ENCODE measurements at places on chromosomes 3 and 15.

DNA sequence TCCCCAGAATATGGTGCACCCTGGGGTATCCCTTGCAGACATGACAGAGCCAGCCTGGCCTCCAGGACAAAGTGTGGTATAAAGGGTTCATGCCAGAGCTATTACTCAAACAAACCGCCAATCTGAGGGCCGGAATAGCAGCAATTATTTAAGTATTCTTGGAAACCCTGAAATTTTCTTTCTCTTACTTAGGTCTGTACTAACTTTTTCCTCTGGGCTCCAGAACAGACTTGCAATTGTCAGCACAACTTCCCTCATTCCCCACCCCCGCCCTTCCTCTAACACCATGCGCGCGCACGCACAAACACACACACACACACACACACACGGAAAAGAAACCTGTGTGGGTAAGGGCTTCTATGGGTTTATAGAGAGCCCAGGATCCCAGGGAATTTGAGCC is 56.3 kb downstream of the ISG20 start:
- DNase-seq = no peak

DNA sequence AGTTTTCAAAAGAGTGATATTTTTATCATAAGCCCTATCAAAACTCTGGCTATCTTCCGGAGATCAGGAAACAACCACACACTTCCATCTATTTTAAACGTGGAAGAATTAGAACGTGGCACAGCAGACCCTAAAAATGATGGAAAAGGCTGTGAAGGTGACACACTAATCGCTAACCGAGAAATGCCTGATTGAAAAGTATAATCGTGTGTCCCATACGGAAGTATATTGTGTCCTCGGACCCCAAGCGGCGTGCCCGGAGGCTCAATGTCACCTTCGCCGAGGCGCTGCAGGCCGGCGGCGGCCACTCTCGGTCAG is 642 bp downstream of the COX5A start:
- DNase-seq = no peak

GRCh38 chr3:131007782-131008181 is 18.8 kb downstream of the ASTE1 start:
- DNase-seq = no peak

DNA sequence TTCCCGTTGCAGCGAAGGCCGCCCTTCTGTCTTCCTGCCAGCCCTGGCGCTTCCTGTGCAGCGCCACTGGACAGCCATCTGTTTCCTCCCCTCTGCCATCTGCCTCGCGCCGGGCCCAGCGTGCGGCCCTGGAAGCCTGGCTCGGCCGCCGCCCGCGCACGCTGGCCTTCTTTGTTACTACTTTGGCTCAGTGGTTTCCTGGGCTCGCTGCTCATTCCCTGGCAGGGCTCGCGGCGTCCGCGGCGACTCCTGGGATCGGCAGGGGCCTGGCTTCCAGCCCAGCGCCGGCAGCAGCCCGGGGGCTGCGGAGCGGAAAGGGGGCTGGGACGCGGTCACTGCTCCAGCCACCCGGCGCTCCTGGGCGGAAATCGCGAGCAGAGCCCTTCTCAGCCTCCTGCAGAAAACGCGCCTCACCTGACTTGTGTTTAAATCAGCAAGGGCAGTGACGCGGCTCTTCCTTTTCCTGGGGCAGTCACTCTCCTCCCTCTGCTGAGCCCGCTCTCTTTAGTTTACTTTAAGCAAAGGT is 10.0 kb downstream of the CMTM7 start:
- peak; percentile 91 for DNase-seq
